SW 1271 (cell line): ENCODE measurements at places on chromosomes 3 and 15.
A peak's percentile ranks its signal among the peaks of the same experiment; 100 is the strongest.

- no peak for DNase-seq
Measured at GRCh38 chr3:119700269-119700919, 2.4 kb upstream of the CFAP91 start.

DNA sequence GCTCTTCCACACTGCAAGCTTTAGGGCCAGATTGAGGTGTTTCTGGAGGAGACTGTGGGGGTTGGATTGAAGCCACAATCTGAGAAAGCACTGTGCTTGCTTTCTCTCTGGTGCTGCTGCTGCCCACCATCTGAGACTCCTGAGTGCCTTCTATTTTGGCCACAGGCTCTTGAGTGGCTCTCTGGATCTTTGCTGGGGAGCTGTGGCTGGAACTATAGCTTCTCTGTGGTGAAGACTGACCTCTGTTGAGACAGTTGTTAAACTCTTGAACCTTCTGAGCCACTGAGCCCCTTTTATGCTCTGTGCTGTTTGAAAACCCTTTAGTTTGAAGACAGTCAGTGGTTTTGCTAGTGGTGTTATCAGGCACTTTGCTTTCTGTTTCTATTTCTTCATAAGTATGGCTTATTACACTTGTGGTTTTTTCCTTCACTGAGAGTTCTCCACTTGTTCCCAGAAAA, 108.7 kb upstream of the TSPAN3 start:
- no peak for DNase-seq

- no peak for DNase-seq
Measured at GRCh38 chr3:32791833-32792232, 26.0 kb upstream of the TRIM71 start.

GRCh38 chr3:135141160-135141559, 346.1 kb downstream of the EPHB1 start:
- DNase-seq, result no peak

DNA sequence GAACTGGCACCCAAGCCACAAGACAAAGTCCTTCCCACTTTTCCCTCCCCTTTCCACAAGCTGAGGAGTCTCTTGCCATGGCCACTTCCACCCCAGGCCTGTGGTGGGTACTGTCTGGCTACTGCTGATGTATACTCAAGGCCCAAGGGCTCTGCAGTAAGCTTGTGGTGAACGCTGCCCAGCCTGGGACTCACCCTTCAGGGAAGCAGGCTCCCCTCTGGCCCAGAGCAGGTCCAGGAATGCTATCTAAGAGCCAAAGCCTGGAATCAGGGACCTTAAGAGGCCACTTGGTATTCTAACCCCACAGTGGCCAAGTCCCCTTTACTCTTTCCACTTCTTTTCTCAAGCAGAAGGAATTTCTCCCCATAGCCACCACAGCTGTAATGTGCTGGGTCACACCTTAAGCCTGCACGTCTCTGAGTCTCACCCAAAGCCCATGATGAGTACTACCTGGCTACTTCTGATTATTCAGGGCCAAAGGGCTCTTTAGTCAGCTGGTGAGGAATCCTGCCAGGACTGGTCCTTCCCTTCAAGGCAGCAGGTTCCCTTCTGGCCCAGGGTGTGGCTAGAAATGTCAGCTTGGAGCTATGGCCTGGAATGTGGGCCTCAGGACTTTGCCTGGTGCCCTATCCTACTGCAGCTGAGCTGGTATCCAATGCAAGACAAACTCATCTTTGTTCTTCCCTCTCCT, 4.0 kb downstream of the PATL2 start:
- no peak for DNase-seq

GRCh38 chr3:16568532-16568931, 36.7 kb downstream of the DAZL start:
- DNase-seq, result no peak

- no peak for DNase-seq
Measured at GRCh38 chr15:25587616-25588340, 149.0 kb upstream of the UBE3A start.

DNA sequence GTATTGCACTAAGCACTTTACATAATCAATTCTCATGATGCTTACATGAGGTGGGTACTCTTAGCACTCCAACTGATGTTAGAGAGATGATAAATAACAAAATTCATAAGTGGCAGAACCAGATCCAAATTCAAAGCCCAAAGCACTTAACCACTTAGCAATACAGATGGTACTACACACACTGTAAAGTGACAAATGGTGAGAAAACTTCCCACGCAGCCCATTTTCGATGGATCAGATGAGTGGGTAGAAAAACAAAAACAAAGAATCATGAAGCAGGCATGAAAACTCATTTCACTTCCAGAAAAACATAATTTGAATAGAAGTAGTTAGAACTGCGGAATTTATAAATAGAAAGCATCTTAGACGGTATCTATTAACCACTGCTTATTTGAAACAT, 66.2 kb downstream of the FRMD4B start:
- no peak for DNase-seq

GRCh38 chr3:167839460-167840134, 104.1 kb downstream of the SERPINI1 start:
- DNase-seq, result no peak

DNA sequence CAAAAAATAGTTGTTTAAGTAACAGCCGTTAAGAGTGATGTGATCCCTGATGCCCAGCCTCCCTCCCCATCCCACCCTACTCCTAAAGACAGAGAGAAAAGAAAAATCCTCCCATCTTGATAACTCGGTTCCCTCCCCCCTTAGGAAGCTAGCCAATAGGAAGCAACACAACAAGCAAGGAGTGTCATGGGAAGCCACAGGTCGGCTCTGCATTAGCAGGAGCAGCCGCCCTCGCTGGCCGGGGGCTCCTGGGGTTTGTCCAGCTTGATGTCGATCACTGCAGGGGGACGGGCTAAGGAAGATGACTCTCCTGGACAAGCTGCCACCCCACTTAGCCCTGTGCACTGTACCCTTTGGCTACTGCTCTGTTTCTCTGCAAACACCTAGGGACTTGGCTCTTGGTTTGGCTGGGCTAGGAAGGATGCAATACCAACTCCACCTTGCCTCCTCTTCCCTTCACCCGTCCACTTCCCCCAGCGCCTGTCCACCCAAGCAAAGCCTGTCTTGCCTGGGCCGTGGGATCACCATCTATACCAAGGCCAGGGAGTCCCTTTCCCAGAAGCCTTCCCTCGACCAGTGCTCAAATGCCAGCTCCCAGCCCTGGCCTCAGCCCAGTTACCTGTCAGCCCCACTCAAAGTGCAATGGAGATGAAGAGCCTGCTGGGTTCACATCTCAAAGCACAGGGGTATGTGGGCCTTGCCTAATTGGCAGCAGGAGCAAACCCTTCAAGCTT, 23.1 kb downstream of the SRPRB start:
- DNase-seq, result no peak

DNA sequence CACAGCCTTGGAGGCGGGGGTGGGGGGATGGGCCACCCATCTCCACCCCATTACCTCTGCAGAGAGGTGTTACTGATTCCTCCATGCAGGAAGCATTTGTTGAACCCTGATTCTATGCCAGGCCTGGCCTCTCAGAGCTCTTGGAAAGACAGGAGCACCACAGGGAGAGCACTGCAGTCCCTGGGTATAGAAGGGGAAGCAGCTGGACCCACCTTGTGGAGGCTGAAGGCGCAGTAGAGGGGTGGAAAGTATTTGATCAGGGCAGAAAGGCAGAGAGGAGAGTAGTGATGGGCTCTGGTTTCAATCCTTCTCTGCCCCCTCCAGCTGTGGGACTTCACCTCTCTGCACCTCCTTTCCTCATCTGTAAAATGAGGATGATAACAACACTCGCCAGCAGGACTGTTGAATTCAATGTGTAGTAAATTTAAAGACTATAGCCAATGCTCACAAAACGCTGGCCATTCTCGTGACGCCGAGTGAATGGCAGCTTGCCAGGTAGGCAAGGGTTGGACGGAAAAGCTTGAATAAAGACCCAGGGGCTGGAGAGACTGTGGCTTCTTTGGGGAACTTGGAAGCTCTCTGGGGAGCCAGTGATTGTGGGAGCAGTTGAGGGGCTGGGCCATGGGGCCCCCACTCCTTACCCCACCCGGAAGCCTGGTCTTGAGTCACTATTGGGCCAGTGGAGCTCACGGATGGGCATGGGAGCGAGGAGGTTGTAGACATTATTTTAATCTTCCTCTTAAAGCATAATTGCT, 8.0 kb upstream of the CCDC33 start:
- DNase-seq, result no peak

DNA sequence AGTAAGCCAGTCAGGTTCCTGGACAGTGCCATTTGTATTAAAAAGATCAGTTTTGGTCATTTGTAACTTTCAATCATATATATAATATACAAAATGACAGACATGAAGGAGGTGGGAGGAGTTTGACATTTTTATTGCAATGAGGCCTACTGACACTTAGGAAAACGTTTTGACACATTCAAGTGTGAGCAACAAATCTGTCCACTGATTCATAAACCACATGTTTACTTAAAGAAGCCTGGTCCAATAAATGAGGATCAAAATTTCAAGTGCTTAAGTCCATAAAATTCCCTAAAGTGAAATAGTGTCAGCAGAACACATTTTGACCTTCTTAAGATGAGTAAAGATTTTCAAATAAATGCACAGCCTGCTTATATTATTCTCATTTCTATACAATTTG, 137.3 kb downstream of the MECOM start:
- no peak for DNase-seq

GRCh38 chr3:184688251-184688881, 23.5 kb downstream of the MAGEF1 start:
- DNase-seq, result no peak

DNA sequence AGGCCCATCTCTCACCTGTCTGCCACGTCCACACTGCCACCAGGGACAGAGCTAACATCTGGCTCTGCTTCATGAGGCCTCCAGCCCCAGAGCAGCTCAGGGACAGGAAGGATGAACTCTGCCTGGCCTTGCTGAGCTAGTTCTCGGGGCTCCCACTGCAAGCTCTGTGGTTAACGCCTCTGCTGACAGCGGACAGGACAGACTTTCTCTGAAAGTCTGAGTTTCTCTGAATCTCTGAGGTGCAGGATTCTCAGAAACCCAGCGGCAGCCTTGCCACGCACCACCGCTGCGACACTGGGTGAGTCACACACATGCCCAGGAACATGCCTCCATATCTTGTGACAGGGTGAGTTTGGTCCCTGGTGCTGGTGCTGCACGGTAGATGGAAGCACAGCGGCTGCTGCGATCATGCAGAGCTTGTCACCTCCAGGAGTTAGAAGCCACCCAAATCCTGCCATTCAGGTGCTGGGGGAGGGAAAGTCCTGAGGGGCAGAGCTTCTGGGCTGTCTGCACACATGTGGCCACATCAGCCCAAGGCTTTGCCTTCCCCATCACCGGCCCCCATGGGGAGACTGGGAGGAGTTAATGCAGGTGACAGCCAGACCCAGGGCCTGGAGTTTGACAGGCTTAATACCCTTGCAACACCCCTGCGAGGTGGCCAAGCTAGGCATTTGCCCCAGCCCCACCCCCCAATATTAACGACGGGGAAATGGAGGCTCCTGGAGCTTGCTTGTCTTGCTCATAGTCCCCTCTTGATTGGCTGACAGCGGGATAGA, 267.0 kb downstream of the PLCL2 start:
- no peak for DNase-seq

- no peak for DNase-seq
Measured at GRCh38 chr3:149947231-149947630, 23.5 kb downstream of the PFN2 start.

- DNase-seq, result no peak
Measured at GRCh38 chr15:58551084-58551763, 119.4 kb downstream of the LIPC start.

GRCh38 chr3:178512647-178513046, 23.6 kb upstream of the KCNMB2 start:
- no peak for DNase-seq

DNA sequence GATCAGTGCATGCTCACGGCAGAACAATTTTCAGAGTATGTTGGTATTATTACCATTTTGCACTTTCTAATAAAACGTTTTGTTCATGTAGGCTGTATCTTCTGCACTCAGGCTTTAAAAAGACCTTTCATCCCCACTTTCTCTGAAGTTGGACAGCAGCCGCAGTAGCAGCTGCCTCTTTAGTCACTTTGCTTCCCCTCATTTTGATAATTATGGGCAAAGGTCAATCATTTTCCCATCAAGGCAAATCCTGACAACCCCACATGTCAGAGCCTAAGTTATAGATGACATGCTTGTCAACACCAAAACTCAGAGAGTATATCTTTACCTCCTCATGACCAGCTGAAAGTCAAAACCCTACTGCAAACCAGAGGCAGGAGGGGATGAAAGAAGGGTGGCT, 99.7 kb downstream of the ROBO2 start:
- DNase-seq, result no peak

DNA sequence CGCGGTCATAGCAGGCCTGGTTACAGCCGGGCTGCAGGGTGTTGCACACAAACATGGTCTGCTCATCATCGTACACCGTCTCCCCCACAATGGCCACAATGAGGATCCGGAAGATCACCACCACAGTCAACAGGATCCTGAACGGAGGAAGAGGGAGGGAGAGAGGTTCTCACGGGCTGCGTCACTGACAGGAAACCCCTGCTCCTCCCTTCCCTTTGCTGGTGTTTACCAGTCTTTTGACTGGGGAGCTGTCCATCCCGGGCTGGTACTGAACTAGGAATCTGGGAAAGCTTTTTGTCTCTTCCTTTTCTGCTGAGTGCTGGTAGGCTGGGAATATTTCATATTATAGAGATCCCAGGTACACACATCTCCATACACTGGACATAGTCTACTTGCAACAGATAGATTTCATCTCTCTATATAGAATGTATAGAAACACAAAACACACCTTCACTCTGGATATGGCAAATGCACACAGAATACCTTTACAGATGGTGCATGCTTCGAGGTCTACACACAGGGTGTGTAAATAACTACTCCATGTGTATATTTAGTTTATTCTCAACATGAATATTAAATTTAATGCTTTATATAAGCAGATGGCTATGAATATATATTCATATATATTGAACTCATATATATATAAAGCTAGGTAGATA, 1.4 kb downstream of the GJD2 start:
- DNase-seq, result no peak

- DNase-seq, result no peak
Measured at GRCh38 chr15:76105391-76105790, 45.6 kb downstream of the TMEM266 start.

- DNase-seq, result no peak
Measured at GRCh38 chr3:168124291-168124690, 28.6 kb upstream of the GOLIM4 start.

- peak; percentile 27 for DNase-seq
Measured at GRCh38 chr15:49315391-49315823, 107.6 kb upstream of the FGF7 start.

GRCh38 chr3:122247087-122247824, 63.8 kb downstream of the CASR start:
- DNase-seq, result no peak

DNA sequence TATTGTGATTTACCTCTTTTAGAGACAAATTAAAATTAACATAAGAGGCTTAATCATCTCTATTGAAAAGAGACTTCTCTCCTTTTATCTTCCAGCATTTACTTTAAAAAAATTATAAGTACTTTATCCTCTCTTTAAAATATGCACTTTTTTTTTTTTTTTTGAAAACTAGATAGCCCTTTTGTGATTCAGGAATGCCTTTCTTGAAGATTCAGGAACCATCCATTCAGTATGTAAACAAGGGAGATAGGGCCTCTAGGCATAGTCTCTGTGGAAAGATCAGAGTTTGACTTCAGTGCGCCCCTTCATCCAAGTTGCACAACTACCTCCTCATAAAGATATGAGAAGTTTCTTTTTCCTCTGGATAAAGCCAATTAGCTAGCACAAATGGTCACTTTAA, 1163.7 kb downstream of the SI start:
- DNase-seq, result no peak
